Thoracic aorta endothelial cell (primary cell): ENCODE measurements at places on chromosomes 1 and 21. TPM values are rescaled to one million over a fixed set of nuclear protein-coding genes. Genes with fewer than 3 reads are reported as not detected.

Gene PARK7
- total RNA-seq: 181 and 192 TPM in 2 replicates

Gene ENSA
- 142 and 159 TPM in 2 replicates for total RNA-seq

Gene LDLRAD1
- not detected in 2 replicates for total RNA-seq

Gene CELSR2
- total RNA-seq: 0.80 and 1.7 TPM in 2 replicates

Gene FCRL5
- total RNA-seq: not detected in 2 replicates

Gene NEXN
- total RNA-seq: 3.8 and 6.1 TPM in 2 replicates

Gene VWA5B1
- not detected in 2 replicates for total RNA-seq

Gene DSCAM
- total RNA-seq: not detected in 2 replicates

Gene ZNF695
- total RNA-seq: 3.2 and 4.5 TPM in 2 replicates

Gene PRR9
- total RNA-seq: not detected in 2 replicates

Gene AGPAT3
- 53.5 and 74.7 TPM in 2 replicates for total RNA-seq

Gene FLG2
- total RNA-seq: not detected in 2 replicates

Gene RGSL1
- total RNA-seq: not detected in 2 replicates
